ENCODE measurements at places on chromosomes 6 and 20.

- no peak for DNase-seq
Measured at GRCh38 chr6:125631165-125631564, 118.3 kb upstream of the HEY2 start.

GRCh38 chr6:7328243-7328642 is 15.2 kb upstream of the SSR1 start:
- no peak for DNase-seq

DNA sequence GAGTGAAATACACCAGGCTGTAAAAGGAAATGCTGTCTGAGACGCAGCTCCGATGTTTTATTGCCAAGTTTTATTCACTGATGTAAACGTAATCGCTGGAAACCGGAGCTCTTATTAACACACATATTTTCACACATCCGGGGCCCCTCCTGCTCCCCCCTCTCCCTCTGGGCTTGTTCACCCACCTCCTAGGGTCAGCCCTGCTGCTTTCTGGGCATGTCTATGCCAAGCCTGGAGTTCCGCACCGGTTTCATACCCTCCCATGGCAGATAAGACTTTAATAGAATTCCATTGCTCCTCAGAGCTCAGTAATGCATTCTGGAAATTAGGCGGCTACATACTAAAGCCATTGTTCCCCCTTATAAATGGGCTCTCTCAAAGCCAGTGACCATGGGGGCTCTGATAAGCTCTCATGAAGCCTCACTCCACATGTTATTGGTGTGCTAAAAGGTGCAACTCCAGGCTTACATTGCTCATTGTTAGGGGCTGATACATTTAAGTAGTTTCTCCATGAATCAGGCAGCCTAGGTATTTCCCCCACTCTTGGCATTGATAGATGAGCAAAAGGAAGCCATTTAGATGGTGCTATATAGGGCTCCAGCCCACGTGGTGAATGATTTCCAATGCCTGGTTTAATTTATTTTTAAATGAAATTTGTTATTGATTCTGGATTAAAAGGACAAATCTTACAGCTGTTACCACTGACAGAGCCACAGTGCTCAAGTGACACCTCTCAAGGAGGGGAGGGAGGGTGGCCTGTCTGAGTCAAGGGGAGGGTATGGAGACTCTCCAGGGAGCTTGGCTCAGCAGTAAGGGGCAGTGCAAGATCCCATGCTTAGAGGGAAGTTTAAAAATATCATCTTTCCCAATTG is 4.5 kb upstream of the VSTM2L start:
- DNase-seq: no peak

- DNase-seq: peak; percentile 11
Measured at GRCh38 chr6:99151634-99152346, 197.7 kb downstream of the FAXC start.

DNA sequence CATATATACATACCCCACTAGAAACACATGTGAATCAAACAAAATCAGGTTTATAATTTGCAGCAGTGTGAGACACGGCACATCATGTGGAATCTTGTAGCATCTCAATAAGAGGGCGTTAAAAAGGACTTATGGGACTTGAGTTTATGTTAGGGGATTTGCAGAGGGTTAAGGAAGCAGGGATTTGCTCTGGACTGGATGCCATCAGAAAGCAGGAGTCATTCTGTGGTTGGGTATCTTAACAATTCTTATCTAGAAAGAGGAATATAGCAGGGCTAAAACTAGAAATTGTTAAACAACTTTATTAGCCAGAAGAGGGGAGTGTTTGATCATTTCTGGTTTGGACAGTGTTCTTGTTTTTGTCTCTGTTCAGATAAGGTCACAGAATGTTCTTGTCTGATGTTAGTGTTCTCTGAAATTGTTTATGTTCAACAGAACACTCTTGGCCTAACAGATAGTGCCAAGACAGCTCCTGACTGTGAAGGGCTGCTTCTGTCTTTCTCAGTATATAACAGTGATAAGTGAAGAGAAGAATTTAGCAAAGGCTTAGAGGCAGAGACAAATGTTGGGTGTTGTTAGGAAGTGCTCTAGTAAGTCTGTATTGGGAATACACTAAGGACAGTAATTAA is 39.2 kb downstream of the LIN28B start:
- no peak for DNase-seq
